IMR-90 (cell line): ENCODE measurements at places on chromosomes 7 and 10. TPM values are rescaled to one million over a fixed set of nuclear protein-coding genes. Genes with fewer than 3 reads are reported as not detected.

The ADIRF gene
- 2.3 and 2.5 TPM in 2 replicates for total RNA-seq

The NEUROD6 gene
- not detected in 2 replicates for total RNA-seq

The CC2D2B gene
- not detected in 2 replicates for total RNA-seq

The NXPH1 gene
- not detected in 2 replicates for total RNA-seq

The GNAT3 gene
- total RNA-seq, result not detected in 2 replicates

The ZNF804B gene
- total RNA-seq, result not detected in 2 replicates

The GJC3 gene
- not detected in 2 replicates for total RNA-seq

The ZC3HAV1L gene
- 4.5 and 4.7 TPM in 2 replicates for total RNA-seq

The ELN gene
- total RNA-seq, result 1.9 and 2.2 TPM in 2 replicates

The MOGAT3 gene
- not detected in 2 replicates for total RNA-seq

The CRHR2 gene
- total RNA-seq, result not detected in 2 replicates

The STEAP1B gene
- total RNA-seq, result 13.8 and 21.1 TPM in 2 replicates

The STAG3 gene
- total RNA-seq, result 0.28 and 0.36 TPM in 2 replicates

The PRRT4 gene
- not detected in 2 replicates for total RNA-seq

The ANKRD61 gene
- total RNA-seq, result under 0.01 and 0.36 TPM in 2 replicates

The FRAT1 gene
- 0.54 and 0.83 TPM in 2 replicates for total RNA-seq

The CCDC71L gene
- 19.2 and 20.6 TPM in 2 replicates for total RNA-seq

The SPDYE9 gene
- total RNA-seq, result not detected in 2 replicates
